ENCODE measurements at places on chromosomes 6 and 20.

GRCh38 chr6:147108259-147108910, 95.8 kb upstream of the STXBP5 start:
- DNase-seq, result no peak

GRCh38 chr6:24775520-24776058, 852 bp downstream of the GMNN start:
- DNase-seq, result no peak

- no peak for DNase-seq
Observed at GRCh38 chr6:144993870-144994269, 708.7 kb downstream of the UTRN start.

GRCh38 chr6:75084872-75085381, 120.9 kb downstream of the COL12A1 start:
- DNase-seq, result no peak

DNA sequence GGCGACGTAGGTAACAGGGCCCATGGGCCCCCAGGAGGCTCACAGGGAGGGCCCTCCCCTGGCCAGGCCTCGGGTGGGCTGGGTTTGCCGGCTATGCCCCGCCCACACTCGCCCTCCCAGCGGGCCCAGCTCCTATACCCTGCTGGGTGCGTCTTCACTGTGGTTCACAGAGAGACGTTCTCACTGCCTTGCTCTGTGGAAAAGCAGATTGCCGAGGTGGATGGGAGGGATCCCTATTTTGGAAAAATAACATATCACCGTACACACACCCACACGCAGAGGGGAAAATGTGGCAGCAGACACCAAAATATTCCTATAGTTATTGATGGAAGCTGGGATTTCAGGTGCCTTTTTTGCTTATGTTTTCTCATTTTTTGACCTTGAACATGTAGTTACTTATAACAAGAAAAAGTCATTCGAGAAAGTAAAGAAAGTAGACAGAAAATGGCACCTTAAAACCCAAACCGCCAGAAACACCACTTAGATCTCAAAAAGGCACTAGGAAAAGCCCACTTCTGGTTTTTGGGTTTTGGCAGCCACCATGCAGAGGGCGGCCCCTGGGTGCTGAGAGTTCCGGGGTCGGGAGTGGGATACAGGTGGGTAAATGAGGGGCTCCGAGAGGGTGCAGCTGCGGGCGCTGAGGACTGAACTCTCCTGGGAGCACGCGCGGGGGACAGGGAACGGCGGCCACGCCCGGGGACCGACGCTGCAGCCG, 49.4 kb downstream of the TMEM242 start:
- no peak for DNase-seq

DNA sequence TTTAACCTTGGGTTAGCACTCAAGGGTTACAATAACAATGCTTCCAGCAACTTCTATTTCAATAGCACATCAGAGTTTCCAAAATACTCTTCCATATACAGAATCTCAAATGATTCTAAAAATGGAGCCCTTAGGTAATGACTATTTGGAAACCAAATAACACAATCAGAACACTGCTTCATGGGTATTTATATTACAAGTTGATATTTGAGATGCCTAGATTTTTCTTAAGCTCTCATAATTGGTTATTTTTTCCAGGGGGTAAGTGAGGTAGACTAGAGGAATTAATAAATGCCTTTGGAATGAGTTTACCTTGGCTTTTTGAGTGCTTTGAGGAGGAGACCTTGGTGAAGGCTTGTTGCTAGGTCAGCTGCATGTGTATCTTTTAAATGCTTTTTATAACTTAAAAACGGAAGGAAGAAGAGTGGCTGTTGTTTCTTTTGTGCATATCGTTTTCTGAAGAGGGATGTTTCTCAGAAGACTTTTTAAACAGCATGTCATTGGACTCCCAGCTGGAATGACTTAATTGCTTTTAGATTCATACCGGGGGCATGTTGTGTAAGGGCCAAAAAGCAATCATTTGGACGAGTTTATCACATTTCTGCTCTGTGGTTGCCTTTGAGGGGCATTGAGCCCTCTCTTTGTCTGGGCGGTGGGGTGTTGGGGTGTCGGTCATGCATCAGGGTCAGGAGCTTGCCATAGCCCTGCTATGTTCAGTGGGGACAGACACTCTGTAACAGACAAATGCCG, 186.0 kb downstream of the DTNBP1 start:
- DNase-seq, result no peak

DNA sequence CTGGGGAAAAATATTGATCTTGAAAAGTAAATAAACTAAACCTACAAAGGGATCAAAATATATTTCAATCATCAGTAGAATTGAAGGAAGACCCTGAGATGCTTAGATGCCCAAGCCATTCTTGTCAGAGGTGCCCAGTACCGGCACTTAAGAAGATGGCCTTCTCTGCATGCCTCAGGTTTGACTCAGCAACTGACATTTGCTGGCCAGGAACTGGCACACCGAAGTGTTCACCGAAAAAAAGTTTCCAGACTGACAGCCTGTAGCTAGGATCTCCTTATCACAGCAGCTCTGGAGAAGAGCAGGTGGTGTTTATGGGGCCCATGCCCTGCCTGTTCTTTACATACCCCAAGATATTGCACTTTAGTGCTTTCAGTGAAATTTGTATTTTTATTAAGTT, 203.2 kb downstream of the MOXD1 start:
- DNase-seq, result no peak

- DNase-seq, result no peak
Observed at GRCh38 chr6:161303628-161304340, 29.9 kb upstream of the AGPAT4 start.

DNA sequence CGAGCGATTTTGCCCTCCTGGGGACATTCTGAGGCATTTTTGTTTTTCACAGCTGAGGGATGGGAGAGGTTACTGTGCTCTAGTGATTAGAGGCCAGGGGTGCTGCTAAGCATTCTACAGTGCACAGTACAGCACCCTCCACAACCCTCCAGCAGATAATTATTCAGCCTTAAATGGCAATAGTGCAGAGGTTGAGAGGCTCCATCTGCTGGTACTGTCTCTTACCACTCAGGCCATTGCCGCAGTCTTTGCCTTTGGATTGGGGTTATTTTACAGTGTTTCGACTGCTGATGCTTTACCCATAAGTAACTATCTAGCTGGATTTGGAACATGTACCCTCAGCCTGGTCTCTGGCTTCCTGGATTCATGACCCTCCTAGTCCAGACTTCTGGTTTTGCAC, 705.3 kb downstream of the KIF16B start:
- no peak for DNase-seq

- no peak for DNase-seq
Observed at GRCh38 chr6:100780648-100781047, 100.5 kb downstream of the ASCC3 start.

GRCh38 chr6:14026831-14027539, 90.6 kb upstream of the CD83 start:
- DNase-seq, result no peak

- no peak for DNase-seq
Observed at GRCh38 chr20:46539113-46539512, 11.3 kb downstream of the OCSTAMP start.

DNA sequence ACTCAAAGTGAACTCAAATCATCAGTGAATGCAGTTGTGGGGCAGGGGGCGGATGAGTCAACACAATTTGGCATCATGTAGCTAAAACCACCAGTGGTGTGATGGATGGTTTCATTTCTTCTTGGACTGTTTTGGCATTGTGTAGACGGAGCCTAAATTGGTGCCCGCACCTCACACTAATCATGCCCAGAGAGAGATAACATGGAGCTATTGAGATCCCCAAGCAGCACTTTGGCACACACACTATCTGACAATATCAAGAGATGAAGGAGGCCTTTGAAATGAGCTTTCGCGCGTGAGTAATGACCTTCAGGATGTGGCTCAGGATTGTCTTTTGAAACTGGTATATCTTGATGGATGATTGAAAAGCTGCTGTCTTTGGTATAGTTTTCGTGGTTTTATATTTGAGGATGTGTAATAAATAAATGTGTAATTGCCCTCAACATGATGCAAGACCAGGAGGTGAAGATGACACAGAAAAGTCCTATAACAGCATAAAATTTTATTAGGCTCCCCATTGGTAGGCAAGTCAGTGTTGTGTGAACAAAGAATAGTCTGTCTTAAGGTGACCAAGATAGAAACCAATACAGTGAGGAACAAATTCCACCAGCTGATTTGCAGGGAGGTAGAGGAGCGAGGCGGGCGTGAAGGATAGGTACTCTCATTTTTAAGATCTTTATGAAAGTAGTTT, 174.2 kb downstream of the TSHZ2 start:
- no peak for DNase-seq

DNA sequence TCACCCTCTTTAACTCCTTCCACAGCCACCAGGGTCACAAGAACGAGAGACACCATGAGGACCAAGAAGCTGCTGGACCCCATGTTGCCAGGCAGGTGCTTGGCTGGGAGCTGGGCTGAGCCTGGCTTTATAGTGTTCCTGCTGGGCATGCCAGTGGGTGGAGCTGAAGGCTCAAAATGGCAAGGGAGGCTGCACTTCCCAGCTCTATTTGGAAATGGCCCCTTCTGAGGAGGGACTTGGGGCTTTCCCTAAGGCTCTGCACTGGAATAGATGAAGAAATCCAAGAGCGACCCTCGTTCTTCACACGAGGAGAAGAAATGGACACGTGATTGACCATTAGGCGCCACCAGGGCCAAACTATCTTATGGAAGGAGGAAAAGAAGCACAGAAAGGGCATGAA, at the start of gene WFDC12:
Gene WFDC12 (minus strand): TSS at position 101 of the 400 bp plus-strand sequence. CDS start 18 bp downstream, at position 83.
- no peak for DNase-seq

DNA sequence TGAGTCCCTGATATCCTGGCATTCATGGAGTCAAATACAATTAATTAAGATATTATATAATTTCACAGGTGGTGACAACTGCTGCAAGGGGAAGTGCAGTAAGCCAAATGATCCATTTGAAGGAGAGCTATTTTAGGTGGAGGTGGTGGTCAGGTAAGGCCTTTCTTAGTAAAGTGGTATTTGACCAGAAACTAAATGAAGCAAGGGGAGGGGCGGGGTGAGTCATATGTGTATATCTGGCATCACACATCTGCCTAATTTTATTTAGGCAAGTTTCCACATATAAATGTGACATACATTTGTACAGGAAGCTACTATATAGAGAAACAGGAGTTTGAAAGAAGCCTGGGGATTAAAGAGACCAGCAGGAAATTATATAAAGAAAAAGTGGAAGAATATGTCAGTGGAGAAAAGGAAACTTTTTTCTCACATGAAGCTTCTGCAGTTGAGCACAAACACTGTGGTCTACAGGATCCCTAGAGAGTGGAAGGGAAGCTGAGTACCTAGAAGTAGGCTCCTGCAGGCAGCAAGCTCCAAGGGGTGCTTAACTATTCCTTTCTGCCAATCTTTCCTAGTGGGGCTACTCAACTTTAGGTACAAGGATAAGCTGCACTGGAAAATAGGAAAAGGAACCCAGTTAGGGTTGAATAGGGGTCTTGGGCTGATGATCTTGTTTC, 99.6 kb downstream of the OGFRL1 start:
- DNase-seq, result no peak

GRCh38 chr6:24329022-24329421, 28.8 kb downstream of the DCDC2 start:
- DNase-seq, result no peak

GRCh38 chr20:37265152-37265551, 3.5 kb upstream of the GHRH start:
- DNase-seq, result no peak

GRCh38 chr6:90078513-90079289, 184.4 kb downstream of the GJA10 start:
- no peak for DNase-seq

DNA sequence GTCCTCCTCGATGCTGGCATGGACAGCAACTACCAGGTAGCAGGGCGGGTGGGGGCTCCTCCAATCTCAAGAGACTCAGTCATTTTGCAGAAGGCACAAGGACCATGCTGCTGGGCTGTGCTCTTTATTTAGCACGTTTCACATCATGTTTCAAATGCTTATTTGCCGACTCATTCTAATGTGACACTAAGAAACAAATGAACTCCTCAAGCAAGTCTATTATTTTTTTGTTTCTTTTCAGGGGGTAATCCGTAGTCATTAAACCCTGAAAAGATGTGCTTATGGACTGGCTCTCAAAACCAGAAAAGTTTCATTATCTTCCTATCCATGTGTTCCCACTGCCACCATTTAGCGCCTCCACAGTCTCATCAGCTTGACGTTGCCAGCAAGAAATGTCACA, 92.9 kb downstream of the ANKS1A start:
- no peak for DNase-seq

Measured in HFF-Myc (cell line).